ENCODE measurements at places on chromosomes 2 and 18.

GRCh38 chr2:177088529-177088928, 124.1 kb upstream of the HNRNPA3 start:
- no peak for DNase-seq

GRCh38 chr2:123093199-123093598, 931.9 kb upstream of the CNTNAP5 start:
- DNase-seq = no peak

DNA sequence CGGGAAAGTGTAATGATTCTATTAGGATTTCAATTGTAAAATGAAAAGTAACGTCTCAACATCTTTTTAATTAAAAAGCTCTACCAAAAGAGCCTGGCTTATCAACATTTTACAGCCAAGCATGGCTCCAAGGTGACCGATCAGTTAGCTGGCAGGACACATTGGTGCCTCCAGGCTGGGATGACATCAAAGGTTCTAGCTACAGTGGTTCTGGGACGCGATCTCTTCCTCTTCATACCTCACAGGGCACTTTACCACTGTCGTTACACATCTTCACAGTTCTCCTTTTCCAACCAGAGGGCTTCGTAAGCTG, 693 bp downstream of the ORC2 start:
- no peak for DNase-seq

DNA sequence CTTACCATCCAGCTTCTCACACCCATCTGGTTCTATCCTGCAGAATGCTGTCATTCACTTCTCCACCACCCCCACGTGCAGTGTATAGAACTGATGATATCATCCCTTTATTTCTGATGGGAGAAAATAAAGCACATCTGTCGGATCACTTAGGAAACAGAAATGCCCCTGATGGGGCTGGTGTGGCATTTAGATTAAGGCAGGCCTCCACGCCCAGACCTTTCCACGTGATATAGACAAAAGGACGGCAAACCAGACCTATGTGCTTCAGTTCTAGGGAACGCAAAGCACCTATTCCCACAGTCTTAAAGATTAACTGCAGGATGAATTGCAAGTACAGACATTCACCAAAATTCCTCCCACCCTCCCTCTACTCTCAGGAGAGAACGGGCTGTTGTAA, 27.6 kb upstream of the CABLES1 start:
- DNase-seq = no peak

DNA sequence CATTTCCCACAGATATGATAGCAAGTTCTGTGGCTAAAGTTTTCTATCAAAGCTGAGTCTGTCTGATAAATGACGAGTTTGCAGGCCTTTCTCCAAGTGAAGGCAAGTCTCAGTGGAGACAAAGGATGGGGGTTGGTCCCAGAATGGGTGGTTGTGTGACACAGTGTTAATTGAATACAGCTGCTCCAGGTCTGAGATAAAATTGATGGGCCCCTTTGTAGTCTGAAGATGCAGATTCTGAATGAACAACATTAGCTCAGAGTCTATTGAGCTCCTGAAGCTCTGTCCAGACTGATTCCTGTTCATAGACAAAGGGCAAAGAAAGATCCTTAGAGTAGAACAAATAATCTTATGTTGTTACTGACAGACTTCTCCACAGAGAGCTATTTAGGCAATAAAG, 296.9 kb upstream of the CYRIA start:
- no peak for DNase-seq

- no peak for DNase-seq
Observed at GRCh38 chr2:97751752-97752151, 38.4 kb downstream of the ZAP70 start.

DNA sequence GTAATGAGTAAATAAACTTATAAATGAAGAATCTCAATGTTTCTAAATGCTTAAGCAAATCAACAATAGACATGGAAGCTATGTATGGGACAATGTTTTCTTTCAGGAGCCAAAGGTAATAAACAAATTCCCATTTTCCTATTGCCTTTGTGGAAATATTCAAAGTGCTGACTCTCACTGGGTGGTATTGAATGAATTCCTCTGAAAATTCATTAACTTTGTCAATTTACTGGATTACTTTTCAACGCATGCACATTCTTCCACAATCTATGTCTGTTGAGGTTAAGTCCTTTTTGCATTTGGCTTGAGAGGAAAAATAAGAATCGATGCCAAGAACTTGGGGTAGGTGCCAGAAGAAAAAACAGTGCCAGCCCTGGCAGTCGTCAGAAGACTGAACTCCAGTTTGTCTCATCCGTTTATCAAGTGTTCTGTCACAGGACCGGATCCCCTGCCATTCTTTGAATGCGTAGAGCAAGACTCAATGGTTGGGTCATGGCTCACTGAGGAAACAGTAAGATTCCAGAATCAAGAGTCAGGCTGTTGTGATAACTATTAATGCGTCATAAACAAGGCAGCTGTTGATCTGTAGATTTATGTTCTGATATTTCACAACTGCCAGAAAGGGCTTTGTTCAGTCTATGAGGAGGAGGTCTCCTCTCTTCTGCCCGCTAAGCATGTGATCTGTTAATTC, 133.3 kb downstream of the GFPT1 start:
- DNase-seq = peak; percentile 97

DNA sequence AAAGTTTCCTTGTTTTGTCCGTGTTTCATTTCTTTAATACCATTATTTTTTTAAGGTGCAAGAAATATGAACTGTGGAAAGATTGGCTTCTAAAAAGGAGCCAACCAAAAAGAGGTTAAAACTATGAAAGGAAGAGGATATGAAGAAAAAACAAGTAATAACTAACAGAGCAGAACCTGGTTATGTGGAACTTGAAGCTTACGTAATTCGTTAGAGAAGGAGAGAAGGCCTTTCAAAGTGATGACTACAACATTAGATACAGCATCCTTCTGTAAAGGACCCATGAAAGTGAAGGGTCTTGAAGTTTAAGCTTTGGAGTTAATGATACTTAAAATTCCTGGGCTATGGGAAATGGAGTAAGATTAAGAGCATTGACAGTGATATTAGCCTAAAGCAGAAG, 84.5 kb downstream of the ANKRD12 start:
- DNase-seq = no peak

- DNase-seq = no peak
Observed at GRCh38 chr2:23616630-23617029, 231.7 kb downstream of the KLHL29 start.

- DNase-seq = no peak
Observed at GRCh38 chr2:238239543-238239862, 335 bp downstream of the HES6 start.

DNA sequence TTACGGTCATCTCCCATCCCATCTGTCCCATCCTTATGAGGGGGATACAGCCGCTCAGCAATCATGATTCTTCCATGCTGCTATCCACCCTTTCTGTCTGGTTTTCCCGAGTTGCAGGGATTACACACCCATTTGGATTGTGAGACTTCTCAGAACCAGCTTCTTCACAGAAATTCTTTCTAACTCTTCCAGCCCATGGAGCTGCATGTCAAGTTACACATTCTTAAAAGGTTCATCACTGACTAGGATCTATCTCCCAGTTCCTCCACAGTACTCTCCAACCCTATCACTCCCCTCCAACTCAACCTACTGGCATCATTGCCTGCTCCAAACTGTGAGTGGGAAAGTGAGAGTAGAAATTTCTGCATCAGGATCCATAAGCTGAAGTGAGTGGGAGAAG, 558.2 kb upstream of the TNP1 start:
- no peak for DNase-seq

DNA sequence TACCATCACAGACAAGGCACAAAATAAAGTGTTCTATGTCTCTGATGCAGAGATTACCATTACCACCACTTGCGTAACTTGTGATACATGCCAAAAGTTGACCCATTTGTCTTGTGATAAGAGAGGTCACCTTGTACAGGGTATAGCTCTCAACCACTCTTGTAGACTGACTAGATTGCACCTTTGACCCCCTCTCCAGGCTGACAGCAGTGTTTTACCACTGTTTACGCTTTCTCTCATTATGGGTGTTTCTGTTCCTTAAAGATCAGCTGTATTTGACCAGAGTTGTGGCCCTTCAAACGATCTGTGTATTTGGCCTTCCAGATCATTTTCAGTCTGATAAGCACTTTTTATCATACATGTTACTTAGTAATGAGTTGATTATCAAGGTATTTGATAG, 215.7 kb upstream of the HNMT start:
- no peak for DNase-seq

- no peak for DNase-seq
Observed at GRCh38 chr2:40028792-40029488, 249.9 kb upstream of the THUMPD2 start.

- DNase-seq = no peak
Observed at GRCh38 chr18:74897971-74898657, 300.4 kb downstream of the ZNF407 start.

GRCh38 chr2:226123300-226123699, 676.3 kb downstream of the IRS1 start:
- no peak for DNase-seq

Data from fibroblast of skin of left quadriceps (primary cell).